ENCODE measurements at places on chromosomes 2 and 18.

DNA sequence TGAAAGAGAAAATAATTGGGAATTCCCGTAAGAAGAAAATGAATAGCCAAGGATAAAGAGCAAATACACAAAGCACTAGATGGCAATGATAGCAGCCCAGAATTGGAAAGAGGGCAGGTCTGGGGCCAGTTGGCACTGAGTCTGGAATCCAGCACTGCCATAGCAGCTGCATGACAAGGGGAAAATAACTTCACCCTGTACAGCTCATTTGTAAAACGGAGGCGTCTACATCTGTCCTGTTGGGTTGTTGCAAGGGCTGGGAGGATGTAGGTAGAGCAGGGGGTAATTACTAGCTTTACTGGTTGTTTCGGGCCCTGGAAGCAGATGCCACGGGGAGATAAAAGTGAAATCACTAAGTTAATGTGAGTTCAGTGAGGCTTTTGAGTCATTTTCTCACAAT is 110.0 kb upstream of the RASGRP3 start:
- no peak for DNase-seq

DNA sequence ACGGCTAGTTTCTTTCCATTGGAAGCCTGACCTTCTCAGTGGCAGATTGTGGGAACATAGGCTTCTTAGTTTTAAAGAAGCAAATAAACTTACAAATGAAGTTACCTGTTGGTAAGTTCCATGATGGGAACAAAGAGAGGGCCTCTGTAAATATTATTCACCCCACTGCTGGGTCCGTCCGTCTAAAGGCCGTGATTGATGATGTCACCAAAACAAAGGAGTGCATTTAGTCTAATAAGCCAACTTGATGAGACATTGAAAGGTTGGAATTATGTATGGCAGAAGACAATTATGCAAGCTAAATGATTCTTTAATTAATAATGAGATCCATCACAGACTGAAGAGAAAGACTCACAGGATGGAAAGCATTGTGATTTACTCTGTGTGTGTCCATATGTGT is 1091.9 kb upstream of the FANCL start:
- no peak for DNase-seq

DNA sequence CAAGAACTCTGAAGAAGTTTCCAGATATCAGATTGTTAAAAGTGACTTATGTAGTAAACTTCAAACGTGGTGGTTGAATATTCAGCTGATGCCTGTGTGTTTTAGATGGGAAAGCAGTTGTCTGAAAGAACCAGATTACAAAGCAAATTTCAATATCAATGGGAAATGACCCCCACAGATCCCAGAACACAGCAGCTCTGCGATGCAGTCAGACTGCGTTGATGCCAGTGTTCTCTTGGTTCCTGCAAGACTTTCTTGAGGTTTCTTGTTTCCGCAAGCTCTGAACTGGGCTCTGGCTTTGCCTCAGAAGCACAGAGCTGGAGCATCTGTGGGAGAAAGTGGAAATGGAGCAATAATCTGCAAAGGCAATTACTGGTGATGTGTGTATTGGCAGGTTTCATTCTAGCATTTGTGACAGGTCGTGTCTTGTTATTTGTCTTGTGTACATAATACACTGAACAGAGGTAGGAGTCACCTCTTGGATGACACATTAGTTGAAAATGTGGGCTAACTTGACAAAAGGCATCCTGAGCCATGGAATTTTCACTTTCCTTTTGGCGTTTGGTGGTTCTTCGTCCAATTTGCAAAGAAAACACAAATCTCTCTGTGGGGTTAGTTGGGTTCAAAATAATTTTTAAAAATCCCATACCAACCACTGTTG is 10.8 kb upstream of the LYPD6B start:
- DNase-seq, result no peak

DNA sequence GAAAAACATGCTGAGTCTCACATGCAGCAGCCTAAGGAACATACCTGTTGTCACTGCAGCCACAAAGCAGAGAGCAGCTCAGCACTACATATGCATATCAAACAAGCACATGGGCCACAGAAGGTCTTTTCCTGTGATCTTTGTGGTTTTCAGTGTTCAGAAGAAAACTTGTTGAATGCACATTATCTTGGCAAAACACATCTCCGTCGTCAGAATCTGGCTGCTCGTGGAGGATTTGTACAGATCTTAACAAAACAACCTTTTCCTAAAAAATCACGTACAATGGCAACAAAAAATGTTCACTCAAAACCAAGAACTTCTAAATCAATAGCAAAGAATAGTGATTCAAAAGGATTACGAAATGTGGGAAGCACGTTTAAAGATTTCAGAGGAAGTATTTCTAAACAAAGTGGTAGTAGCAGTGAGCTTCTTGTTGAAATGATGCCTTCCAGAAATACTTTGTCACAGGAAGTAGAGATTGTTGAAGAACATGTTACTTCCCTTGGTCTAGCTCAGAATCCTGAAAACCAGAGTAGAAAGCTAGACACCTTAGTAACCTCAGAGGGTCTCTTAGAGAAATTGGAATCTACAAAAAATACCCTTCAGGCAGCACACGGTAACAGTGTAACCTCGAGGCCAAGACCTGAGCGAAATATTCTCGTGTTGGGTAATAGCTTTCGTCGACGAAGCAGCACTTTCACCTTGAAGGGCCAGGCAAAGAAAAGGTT is 34.1 kb downstream of the ZNF407 start:
- DNase-seq, result no peak

- no peak for DNase-seq
Measured at GRCh38 chr2:138391946-138392345, 109.6 kb upstream of the SPOPL start.

DNA sequence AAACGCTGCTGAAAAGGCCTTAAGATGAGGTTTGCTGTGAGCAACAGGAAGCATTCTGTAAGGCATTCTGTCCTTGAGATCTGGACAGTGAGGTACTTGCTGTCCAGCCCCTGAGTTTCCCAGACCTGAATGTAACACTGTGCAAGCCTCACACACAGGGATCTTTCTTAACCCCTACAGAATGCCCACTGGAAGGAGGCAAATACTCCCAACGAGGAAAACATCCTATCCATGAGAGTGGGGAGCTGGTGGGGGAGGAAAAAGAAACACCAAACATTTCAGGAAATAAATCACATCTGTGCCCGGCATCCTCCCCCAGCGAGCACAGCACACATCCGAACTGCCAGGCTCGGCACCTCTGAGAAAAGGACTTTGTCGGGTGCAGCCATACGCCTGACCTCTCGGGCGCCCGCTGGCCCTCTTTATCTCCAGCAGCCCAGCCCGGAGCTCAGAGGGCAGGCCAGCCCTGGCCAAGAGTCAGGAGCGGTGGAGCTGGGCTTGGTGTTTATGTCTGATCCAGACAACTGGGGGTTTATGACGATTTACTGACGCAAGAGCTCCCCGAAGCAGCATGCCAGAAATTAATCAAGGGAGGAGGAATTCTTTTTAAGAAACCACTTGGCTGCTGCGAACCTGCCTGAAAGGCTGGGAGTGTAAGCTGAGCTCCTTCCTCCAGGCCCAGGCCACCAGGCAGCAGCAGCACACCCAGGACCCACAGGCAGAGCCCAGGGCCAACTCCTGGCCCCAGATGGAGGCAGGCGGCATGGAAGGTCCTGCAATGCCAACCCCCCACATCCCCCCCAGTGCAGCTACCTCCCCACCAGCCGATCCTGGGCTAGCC is 72.2 kb downstream of the HDAC4 start:
- no peak for DNase-seq

DNA sequence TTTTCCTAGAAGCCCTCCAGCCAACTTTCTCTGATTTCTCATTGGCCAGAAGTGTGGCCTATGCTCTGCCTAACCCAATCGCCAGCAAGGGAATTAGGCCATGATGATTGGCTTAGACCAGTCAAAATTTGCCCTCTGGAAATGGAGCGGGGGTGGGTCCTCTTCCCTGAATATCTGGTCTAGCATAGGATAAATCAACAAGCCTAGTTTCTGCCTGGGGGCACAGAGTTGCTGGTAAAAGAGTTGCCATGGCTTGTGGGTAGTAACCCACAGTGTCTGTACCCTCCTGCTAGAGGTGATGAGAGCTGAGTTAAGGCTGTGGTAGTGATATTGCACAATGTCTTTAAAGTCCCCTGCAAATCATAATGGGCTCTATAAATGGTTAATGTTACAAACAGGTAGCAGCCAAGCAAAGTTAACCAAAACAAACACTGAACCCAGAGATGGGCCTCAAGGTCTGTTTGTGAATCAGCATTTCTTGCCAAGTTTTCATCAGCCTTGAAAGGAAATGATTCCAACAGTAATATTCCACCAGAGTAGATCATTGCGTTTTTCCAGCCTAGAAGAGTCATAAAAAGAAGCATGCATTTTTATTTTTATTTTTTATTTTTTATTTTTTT is 19.3 kb downstream of the GALM start:
- DNase-seq, result no peak

GRCh38 chr2:238031751-238032150 is 29.1 kb upstream of the SCLY start:
- no peak for DNase-seq

GRCh38 chr2:44247924-44248323 is 27.4 kb upstream of the SLC3A1 start:
- DNase-seq, result no peak

GRCh38 chr18:51614033-51614432 is 416.6 kb upstream of the MEX3C start:
- no peak for DNase-seq

DNA sequence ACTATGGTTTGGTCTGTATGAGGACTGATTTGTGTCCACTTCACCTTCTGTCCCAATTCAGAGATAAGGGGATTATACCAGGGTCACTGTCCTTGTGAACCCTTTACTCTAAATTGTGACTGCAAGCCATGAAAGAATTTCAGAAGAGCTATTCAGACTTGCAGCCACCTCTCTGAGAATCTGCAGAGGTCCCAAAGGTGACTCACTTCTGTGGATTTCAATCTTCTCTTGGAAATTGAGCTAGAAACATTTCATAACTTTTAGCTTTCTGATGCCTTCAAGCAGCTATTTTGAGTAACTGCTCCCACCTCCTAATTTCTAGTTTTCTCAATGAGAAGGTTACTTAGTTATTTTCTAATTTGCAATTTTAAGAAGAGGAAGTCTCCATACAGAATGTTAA is 1242.4 kb upstream of the ACVR2A start:
- no peak for DNase-seq

- DNase-seq, result peak; percentile 13
Measured at GRCh38 chr2:222613715-222614331, 42.1 kb downstream of the FARSB start.

DNA sequence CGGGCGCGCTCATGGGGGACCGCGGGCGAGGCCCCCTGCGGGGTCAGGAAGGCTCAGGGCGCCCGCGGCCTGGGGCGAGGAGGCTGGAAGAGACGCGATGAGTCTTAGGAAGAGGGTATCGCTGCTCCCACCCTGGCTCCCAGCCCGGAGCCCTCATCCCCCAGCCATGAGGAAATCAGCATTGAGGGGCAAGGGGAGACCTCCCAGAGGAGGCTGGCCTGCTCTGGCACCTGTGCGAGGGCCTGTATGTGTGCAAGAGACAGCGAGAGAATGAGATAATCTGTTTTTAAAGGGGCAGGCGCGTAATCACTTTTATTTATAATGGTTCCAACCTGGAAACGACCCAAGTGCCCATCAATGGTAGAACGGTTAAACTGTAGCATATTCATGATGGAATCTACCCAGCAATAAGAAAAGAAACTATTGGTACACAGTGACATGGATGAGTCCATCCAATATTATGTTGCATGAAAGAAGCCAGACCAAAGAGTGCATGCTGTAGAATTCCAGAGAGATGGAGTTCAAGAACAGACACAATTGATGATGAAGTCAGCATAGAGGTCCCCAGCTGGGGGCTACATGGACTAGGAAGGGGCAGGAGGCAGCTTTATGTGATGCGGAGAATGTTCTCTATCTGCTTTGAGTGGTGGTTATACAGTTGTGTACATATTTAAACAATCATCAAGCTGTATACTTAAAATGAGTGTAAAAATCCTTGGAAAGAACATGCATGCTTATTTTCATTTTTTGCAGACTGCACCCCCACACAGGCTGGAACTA is 14.4 kb downstream of the FBXO41 start:
- DNase-seq, result no peak

Data from NCI-H2081 treated with DMSO at 0.1 percent for 48 hours (cell line).